Vagina (tissue), 2 donors: ENCODE measurements at places on chromosomes 3 and 15. TPM values are rescaled to one million over a fixed set of nuclear protein-coding genes. Genes with fewer than 3 reads are reported as not detected.

GRCh38 chr3:107855710-107856109, 235.1 kb downstream of the CD47 start:
- no peak for DNase-seq

DNA sequence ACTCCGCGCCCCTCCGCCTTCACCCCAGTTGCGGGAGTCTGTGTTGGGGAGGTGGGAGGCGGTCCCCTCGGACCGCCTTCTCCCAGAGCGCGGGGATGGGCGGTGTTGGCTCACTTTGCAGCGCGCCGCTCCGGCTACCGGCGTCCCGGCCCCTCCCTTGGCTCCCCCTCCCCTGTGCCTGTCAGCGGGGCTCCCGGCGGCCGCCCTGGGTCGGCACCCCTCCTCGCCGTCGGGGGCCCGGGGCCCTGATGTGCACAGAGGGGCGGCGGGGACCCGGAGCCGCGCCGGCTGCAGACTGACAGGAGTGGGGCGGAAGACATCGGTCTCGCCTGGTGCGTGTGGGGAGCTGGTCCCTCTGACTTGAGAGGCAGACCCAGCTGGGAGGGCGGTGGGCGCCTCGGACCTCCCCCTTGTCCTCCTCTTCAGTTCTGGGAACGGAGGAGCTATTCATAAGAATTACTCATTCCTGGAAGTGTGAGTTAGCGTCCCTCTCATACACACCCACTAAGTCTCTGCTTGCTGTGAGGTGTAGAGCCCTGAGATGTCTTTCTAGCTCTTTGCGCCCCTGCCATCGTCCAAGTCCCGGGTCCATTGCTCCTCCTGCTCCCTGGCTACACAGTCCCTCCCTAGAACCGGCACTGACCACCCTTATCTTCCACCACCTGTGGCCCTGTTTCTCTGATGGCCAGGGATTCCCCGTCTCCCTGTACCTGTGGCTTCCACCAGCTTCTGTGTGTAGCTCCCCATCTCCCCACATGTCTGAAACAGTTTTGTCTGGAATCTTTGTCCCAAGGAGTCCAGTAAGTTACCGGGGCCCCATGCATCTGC, 42.3 kb upstream of the ROPN1 start:
- DNase-seq, result no peak

DNA sequence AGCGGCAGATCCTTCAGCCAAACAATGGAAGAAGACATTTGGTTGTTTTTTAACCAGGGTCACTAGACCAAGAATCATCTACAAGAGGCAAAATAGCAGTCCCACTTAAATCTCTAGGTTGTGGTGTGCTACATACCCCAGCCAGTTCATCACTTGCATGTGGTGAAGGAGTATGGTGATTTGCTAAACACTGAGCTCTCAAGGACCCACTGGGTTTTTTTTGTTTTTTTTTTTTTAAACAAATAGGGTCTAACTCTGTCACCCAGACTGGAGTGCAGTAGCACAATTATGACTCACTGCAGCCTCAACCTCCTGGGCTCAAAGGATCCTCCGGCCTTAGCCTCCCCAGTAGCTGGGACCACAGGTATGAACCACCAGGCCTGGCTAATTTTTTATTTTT, 508.0 kb downstream of the FOXP1 start:
- DNase-seq, result no peak

DNA sequence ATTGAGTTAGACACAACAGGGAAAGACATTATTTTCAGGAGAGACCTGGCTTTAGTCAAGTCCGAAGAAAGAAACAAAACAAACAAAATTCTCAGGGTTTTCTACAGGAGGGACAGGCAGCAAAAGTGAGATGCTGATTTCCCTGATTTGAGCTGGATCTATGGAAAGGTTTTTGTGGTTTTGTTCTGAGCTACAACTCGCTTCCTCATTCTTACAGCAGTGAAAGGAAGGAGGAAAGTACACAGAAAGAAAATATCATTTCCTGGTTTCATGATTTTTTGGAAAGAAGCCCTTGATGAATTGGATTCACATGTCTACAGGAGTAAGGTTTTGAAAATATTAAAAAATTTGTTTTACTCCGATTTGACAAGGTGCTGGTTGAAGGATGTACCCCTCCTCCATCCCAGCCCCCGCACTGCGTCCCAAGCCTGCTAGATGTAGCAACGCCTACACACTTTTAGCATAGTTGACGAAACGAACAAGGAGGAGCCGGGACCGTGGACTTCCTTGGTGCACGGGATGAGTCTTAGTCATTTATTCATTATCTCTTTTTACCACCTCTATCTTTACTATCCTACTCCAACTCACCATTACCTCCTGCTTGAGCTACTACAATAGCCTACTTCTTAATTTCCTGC, 10.8 kb downstream of the PRICKLE2 start:
- DNase-seq, result no peak

GRCh38 chr3:160400702-160401150, 1.3 kb downstream of the SMC4 start:
- DNase-seq, result no peak

GRCh38 chr3:127275287-127275781, 12.5 kb downstream of the PRR20G start:
- no peak for DNase-seq

DNA sequence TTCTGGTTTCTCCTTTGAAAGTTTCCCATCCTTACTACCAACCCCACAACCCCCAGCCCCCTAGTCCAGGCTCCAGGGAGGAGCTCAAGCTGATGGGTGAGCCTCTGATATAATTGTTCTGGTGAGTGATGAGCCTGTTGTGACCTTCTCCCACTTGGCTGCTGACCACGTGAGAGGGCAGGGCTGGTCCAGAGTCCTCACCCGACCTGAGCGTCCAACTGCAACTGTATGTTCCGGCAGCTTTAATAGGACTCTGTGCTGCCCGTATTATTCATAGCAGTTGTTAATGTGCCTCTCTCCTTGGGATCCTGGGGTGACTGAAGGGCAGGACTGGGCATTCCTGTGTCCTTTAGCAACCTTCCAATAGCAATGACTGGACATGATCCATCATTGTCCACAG, 56.2 kb downstream of the B3GNT5 start:
- no peak for DNase-seq

DNA sequence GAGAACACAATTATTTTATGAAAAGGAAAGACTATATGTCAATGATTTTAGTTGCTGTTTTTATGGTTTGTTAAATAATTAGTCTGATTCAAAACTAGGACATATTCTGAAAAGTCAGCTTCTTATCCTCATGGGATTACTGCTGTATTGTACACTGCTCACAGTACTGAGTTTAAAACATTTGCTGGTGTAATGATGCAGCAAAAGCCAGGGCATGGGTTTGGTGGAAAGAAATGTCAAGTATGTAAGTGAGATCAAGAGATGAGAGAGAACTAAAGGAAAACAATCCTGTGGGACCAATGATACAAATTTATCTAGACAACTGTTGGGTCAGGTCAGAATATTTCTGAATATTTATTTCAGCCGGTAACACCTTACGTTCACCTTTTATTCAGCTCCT, 210.1 kb upstream of the ARHGEF26 start:
- no peak for DNase-seq

DNA sequence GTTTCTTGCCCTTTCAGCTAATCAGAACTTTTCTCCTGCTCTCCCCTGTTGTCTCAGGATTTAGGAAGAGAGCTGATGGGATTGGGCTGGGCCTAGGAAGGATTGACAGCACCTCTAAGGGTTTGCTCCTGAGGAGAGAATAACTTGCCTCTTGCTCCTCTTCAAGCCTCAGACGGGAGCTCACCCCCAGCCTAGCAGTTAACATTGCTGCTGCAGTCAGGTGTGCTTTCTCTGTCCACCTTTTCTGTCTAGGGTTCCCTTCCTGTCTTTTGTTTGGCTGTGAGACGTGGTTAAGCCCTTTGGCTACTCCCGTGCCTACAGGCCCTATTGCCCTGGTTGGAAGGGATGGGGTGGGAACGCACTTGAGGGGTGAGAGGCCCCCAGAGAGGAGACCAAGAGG, 20.1 kb downstream of the TMEM108 start:
- no peak for DNase-seq

GRCh38 chr3:22836131-22836530, 367.0 kb upstream of the UBE2E2 start:
- no peak for DNase-seq

DNA sequence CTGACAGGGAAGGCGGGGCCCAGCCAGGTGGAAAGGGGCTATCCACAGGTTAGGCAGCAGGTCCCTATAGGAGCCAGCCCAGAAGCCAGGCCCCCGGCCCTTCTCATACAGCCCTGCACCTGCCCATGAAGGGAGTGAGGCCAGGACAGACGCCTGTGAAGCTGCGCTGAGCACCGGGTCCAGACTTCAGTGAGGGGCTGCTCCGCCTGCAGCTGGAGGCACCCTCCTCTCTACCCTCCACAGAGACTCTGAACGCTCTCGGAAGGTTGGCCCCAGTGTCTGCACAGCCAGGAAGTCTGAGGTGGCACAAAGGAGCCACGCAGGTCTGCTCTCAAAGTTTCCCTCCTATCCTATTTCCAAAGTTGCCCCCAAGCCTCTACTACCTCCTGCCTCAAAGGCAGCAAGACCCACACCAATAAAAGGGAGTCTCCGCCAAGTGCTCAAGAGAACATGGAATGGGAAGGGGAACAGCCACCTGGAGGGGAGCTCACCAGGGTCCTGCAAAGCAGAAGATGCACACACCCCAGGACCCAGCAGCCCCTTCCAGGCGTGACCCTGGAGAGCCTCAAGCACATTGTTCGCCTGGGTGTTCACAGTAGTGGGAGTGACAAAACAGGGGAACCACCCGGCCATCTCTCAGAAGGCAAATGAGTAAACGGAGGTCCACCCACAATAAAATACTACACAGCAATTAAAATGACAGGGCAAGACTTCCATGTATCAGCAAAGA, 19.5 kb downstream of the XXYLT1 start:
- DNase-seq, result no peak

DNA sequence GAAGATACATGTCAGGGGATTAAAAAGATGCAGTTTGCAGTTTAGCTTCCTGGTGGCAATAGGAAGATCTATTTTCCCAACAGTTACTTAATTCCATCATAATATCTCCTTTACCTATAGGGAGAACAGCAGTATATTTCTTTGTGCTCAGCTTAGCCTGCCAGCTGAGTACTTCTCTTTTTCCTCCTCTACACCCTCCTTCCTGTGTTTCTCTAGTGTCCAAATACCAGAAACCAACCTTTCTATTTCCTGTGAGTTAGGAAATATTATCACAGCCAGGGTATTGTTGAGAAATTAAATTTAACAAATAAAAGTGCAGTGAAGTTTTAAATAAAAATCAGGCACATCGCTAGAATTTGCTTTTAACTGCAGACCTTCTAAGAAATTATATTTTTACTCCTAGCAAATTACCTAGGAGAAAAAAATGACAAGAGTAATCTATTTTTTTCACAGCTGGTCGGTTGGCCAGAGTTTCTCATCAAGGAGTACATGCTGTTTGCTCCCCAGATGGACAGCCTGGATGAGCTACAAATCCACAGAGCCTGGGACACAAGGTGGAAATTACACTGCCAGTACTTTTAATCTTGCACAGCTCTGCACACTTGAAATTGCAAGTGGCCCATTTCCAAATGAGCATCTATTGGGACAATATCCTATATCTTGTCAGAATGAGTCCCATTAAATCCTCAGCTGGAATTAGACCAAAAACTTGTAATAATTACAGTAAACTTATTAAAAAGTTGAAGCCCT, 185.2 kb upstream of the CFAP20DC start:
- no peak for DNase-seq

- no peak for DNase-seq
Observed at GRCh38 chr15:95603802-95604201, 726.7 kb upstream of the NR2F2 start.

GRCh38 chr3:117865338-117865737, 1155.8 kb downstream of the TUSC7 start:
- no peak for DNase-seq

SIDT1 gene
- total RNA-seq, result 44.0 TPM

UNC13C gene
- total RNA-seq, result not detected

SLC28A2 gene
- total RNA-seq, result not detected

SMCO1 gene
- total RNA-seq, result not detected

ABTB1 gene
- 59.7 TPM for total RNA-seq

CCDC80 gene
- total RNA-seq, result 51.6 TPM

CTXN2 gene
- total RNA-seq, result not detected

CPNE4 gene
- 3.2 TPM for total RNA-seq

CCDC54 gene
- not detected for total RNA-seq

WDR93 gene
- total RNA-seq, result not detected

PLXNB1 gene
- total RNA-seq, result 257 TPM

ALDH1A2 gene
- total RNA-seq, result 22.1 TPM
